ENCODE measurements at places on chromosomes 7 and 10. TPM values are rescaled to one million over a fixed set of nuclear protein-coding genes. Genes with fewer than 3 reads are reported as not detected.

The GDF2 gene
- 0.28 TPM for polyA plus RNA-seq

The RBM28 gene
- polyA plus RNA-seq, result 57.6 TPM

The PLCE1 gene
- polyA plus RNA-seq, result 16.7 TPM

The SMKR1 gene
- 0.61 TPM for polyA plus RNA-seq

The STOX1 gene
- polyA plus RNA-seq, result 4.2 TPM

The AKR1E2 gene
- 7.3 TPM for polyA plus RNA-seq

The MET gene
- 25.0 TPM for polyA plus RNA-seq

The GLI3 gene
- 33.0 TPM for polyA plus RNA-seq

Data from right lung (tissue), 10 donors.